Breast epithelium (tissue), 4 donors: ENCODE measurements at places on chromosomes 4 and X. TPM values are rescaled to one million over a fixed set of nuclear protein-coding genes. Genes with fewer than 3 reads are reported as not detected.

GRCh38 chr4:15963001-15963451 lies at the start of gene FGFBP2:
Gene FGFBP2 (minus strand): TSS chr4:15963175. CDS start chr4:15963129, 46 bp downstream.
- no peaks in the 10 kb centered on the region for H3K4me1 ChIP-seq
- H3K27ac ChIP-seq: no peak within 1 kb of the TSS
- no peak within 1 kb of the TSS for H3K4me3 ChIP-seq
- no peak for DNase-seq
- H3K27me3 ChIP-seq: no peaks in the 10 kb centered on the region

DNA sequence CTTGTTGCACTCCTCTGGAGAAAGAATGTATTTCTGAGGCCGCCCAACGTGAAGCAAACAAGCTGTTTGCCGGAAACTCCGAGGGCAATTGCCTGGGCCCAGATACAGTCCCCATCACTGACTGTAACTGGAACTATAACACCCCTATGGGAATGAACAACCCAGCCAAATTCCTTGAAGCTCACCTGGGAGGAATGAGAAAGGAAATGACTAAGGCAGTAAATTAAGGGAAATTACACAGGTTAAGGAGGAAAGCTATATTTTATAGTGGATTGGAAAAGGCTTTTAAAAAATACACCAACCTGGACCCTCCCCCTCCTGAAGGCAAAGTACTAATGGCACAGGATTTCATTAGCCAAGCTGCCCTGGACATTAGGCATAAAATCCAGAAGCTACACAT lies 11.7 kb upstream of the HERC5 start:
- H3K4me1 ChIP-seq: no peaks in the 10 kb centered on the region
- no peaks in the 10 kb centered on the region for H3K27me3 ChIP-seq
- H3K27ac ChIP-seq: no peak overlapping the region
- H3K4me3 ChIP-seq: no peak overlapping the region

DNA sequence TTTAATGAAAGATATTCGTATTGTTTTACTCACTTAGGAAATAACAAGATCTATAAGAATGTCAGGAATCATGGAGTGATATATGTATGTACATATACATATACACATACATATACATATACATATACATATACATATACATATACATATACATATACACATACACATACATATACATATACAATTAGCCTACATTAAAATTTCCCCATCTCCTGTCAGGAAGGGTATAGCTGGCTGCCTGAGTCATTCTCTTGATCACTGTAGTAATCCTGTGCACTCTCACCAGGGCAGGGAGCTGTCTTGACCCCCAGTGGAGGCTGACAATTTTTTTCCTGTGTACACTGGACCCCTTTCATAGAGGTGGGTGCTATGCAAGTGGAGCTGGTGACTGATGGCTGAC lies 23.3 kb upstream of the MAGEA11 start:
- no peaks in the 10 kb centered on the region for H3K4me1 ChIP-seq
- H3K27ac ChIP-seq: no peak overlapping the region
- H3K36me3 ChIP-seq: no peaks in the 10 kb centered on the region
- no peaks in the 10 kb centered on the region for H3K27me3 ChIP-seq
- no peak overlapping the region for H3K4me3 ChIP-seq
- no peak for DNase-seq

DNA sequence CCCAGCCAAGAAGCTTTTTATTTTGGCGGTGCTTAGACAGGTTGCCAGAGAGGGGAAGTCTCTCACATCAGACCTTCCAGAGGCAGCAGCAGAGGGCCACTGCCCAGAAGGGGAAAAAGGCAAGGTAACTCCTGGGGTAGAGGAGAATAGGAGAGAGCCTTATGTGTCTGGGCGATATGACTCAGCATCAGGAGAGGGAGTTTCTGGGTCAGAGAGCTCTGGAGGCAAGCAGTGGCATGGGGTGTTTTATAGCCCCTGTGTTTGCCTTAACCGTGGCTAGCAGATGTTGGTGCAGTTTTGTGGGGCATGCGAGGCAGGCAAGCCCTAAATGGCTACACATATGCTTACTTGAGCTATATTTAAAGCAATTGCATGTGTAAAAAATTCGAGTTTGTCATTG lies 8.3 kb upstream of the ZXDB start:
- H3K27ac ChIP-seq: no peak overlapping the region
- no peaks in the 10 kb centered on the region for H3K36me3 ChIP-seq
- H3K4me1 ChIP-seq: no peaks in the 10 kb centered on the region
- DNase-seq: no peak
- no peak overlapping the region for H3K4me3 ChIP-seq

DNA sequence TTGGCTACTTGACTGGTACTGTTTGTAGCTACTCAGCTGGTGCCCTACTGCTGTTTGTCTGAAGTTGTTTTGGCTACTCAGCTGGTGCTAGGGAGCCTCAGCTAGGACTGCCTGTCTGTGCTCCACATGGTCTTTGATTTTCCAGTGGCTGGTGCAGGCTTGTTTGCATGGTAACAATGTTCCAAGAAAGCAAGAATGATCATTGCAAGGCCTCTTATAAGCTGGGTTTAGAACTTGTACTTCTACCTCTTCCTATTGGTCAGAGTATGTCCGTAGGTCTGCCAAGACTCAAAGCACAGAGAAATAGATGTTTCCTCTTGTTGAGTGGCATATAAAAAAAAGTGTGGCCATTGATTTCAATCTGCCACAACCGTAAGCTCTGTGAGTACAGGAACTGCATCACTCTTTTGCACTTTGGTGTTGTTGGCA lies 17.6 kb downstream of the NFKB1 start:
- no peak overlapping the region for H3K27ac ChIP-seq
- no peaks in the 10 kb centered on the region for H3K27me3 ChIP-seq
- H3K36me3 ChIP-seq: no peaks in the 10 kb centered on the region
- H3K4me3 ChIP-seq: no peak overlapping the region
- no peaks in the 10 kb centered on the region for H3K4me1 ChIP-seq

DNA sequence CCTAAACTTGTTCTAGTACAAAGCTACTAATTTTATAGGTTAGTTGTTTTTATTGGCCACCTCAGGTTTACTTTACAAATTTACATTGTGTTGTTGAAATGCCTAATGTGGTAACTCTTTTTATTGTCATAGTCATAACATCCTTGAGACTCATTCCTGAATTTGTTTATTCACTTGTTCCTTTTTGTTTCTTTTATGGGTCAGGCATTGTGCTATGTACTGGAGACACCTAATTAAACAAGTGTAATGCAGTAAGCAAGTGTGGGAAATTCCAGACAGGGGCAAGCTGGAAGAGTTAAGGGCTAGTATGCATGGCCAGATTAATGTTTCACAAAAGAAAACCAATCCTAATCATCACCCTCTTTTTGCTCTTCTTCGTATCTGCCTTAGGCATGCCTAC lies 30.5 kb upstream of the TTC29 start:
- H3K36me3 ChIP-seq: no peaks in the 10 kb centered on the region
- H3K27me3 ChIP-seq: no peaks in the 10 kb centered on the region
- no peaks in the 10 kb centered on the region for H3K4me1 ChIP-seq
- DNase-seq: no peak

GRCh38 chr4:183141997-183142396 lies 42.9 kb downstream of the WWC2 start:
- no peaks in the 10 kb centered on the region for H3K27me3 ChIP-seq
- no peaks in the 10 kb centered on the region for H3K36me3 ChIP-seq
- H3K4me3 ChIP-seq: no peak overlapping the region
- H3K27ac ChIP-seq: no peak overlapping the region
- no peaks in the 10 kb centered on the region for H3K4me1 ChIP-seq

GRCh38 chr4:127179256-127180087 lies 453.3 kb upstream of the INTU start:
- H3K4me1 ChIP-seq: no peaks in the 10 kb centered on the region
- no peak for DNase-seq
- no peak overlapping the region for H3K27ac ChIP-seq
- H3K4me3 ChIP-seq: no peak overlapping the region
- H3K27me3 ChIP-seq: no peaks in the 10 kb centered on the region

DNA sequence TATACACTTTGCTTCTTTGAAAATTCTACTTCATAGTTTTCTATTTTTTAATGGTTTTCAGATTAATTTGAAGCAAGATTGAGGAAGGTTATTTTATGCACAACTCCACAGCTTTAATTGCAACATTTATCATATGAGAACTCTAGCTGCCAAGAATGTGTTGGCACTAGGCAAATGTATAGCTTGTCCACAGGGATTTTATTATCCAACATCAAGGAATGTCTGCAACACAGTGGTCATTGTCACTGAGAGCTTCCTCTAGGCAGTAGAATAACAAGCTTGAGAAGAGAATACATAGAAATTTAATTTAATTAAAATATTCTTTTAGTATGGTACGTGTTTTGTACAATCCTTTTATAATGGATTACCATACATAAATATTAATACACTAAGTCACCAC lies 1600.8 kb downstream of the ARAP2 start:
- DNase-seq: no peak
- H3K27ac ChIP-seq: no peak overlapping the region
- H3K36me3 ChIP-seq: no peaks in the 10 kb centered on the region
- H3K27me3 ChIP-seq: no peaks in the 10 kb centered on the region
- H3K4me3 ChIP-seq: no peak overlapping the region

DNA sequence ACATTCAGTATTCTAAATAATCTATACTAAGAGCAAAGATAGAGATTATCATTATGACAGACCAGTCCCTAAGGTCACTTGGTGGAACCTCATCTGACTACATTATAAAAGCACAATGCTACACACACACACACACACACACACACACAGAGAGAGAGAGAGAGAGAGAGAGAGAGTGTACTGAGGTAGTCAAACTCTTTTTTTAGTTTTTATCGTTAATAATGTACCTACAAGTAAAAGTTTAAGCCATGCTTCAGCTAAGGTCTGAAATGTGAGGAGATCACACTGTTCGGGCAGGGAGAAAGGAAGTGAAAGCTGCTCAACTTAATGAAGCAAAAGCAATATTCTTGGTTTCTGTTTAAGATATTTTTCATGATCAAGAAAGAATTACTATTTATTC lies 75.8 kb upstream of the CCDC160 start:
- H3K27ac ChIP-seq: no peak overlapping the region
- H3K36me3 ChIP-seq: no peaks in the 10 kb centered on the region
- H3K4me3 ChIP-seq: no peak overlapping the region
- H3K4me1 ChIP-seq: no peaks in the 10 kb centered on the region

DNA sequence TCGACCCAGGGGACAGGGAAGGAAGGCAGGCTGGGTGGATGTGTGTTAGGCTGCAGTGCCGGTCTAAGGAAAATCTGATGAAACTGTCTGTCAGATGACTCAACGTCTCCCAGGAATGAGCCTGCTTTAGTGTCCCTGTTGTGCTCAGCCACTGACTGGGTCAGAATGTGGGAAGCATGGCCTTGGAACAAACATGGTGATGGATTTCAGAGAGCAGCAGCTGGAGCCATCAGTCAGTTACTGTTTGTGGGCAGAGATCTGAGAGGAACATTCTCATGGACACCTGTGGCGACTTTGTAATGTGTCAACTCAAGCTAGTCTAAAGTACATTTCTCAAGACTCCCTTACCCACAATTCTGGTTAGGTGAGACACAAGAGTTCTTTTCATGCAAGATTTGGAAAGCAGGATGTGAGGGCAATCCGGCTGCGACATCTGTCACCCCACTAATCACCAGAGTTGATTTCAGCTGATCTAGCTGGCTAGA lies 63.2 kb downstream of the ANAPC10 start:
- no peak overlapping the region for H3K4me3 ChIP-seq
- DNase-seq: no peak
- no peaks in the 10 kb centered on the region for H3K4me1 ChIP-seq
- H3K27ac ChIP-seq: no peak overlapping the region
- no peaks in the 10 kb centered on the region for H3K36me3 ChIP-seq
- no peaks in the 10 kb centered on the region for H3K27me3 ChIP-seq

DNA sequence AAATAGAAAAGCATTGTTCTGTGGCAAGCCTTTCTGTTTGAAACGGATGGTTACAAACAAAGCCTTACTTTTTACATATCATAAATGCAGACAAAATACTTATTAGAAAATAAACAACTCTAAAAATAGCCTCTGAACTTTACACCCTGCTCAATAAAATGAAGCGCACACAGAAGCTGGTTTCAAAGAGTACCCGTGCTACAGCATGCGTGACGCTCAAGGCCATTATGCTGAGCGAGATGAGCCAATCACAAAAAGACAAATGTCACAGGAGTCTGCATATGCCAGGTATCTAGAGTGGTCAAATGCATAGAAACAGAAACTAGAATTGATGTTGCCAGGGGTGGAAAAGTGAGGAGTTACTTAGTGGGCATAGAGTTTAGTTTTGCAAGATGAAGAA lies 326.5 kb upstream of the GATB start:
- DNase-seq: no peak
- no peak overlapping the region for H3K4me3 ChIP-seq
- no peaks in the 10 kb centered on the region for H3K4me1 ChIP-seq
- no peak overlapping the region for H3K27ac ChIP-seq
- no peaks in the 10 kb centered on the region for H3K27me3 ChIP-seq

DNA sequence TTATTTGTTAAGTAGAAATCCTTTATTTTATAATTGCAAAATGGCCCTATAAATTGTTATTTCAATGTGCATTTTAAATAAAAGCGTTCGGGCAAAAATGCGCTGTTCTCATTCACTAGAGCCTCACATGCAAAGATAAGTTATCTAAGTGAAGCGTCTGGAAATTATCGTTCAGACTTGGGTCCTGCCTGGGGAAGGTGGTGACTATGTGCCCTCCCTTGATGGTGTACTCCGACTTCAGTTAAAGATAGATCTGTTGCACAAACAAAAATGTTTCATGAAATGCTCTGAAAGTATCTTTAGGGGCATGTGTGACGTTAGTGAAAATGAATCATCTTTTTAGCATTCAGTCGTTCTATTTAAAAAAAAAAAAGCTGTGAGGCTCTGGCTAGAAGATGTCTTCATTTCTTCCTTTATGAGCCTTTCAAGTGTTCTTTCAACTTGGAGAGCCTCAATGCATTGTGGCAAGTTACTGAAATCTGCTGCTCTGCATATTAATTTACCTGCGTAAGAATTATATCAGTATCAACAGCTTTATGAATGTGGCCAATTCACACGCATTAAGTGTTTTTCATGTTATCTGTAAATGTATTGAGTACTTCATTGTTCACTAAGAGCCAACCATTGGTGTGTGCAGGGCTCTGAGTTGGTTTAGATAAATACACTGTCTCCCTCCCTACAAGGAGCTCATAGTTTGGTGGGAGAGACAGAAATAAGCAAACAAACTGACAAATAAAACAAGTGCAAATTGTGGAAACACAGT lies 83.0 kb downstream of the AFF1 start:
- H3K27ac ChIP-seq: no peak overlapping the region
- H3K4me3 ChIP-seq: no peak overlapping the region
- H3K36me3 ChIP-seq: no peaks in the 10 kb centered on the region
- DNase-seq: no peak
- H3K27me3 ChIP-seq: no peaks in the 10 kb centered on the region
- H3K4me1 ChIP-seq: peaks cover 14% of the 10 kb centered on the region

DNA sequence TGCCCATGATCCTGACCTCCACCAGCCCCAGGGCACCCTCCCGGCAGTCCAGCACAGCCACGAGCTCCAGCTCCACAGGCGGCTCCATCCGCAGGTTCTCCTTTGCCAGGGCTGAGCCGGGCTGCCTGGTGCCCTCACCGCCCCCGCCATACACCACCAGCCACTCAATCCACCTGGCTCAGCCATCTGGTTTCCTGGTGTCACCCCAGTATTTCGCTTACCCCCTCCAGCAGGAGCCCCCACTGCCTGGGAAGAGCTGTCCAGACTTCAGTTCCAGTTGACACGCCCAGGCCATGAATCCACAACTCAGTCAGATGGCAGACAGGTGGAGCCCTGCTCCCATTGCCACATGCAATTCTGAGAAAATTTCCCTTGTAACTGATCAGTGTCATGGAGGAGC lies 3.9 kb downstream of the SHISA3 start:
- no peak overlapping the region for H3K27ac ChIP-seq
- H3K4me3 ChIP-seq: no peak overlapping the region
- H3K4me1 ChIP-seq: no peaks in the 10 kb centered on the region
- no peaks in the 10 kb centered on the region for H3K36me3 ChIP-seq

AFF2 gene
- 4.6 TPM for total RNA-seq

CXCR3 gene
- total RNA-seq: not detected

ARX gene
- 0.33 TPM for total RNA-seq

OTC gene
- 0.33 TPM for total RNA-seq

EPHA5 gene
- total RNA-seq: 0.16 TPM
